Inflammatory macrophage treated with lipopolysaccharide for 1 hour (primary cell): ENCODE measurements at places on chromosomes 5 and 9.

GRCh38 chr5:55857247-55857640, 6.1 kb downstream of the IL31RA start:
- no peak for DNase-seq

DNA sequence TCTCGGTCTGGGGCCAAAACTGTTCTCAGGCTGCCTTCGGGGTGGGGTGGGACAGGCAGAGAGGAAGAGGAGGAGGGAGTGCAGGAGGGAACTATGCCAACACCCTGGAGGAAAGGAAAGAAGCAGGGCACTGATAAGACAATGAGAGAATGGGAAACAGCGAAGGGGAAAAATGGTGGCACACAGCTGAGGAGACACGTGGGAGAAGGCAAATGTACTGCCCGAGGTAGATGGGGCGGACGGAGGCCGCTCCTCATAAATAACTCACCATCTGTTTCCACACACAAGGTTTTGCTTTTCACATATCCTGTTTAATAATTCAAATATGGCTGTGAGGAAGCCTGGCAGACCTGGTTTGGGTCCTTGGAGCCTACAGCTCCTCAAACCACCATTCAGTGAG, 148.2 kb upstream of the LRRTM2 start:
- DNase-seq, result no peak

- no peak for DNase-seq
These were observed at the start of gene AKNA for GRCh38 chr9:114387680-114388356. Gene AKNA, minus strand, starts transcription at chr9:114387982. Its CDS starts 6,649 bp downstream, at chr9:114381333.

- no peak for DNase-seq
These were observed 11.5 kb downstream of the GABRA6 start for GRCh38 chr5:161697001-161697400.

DNA sequence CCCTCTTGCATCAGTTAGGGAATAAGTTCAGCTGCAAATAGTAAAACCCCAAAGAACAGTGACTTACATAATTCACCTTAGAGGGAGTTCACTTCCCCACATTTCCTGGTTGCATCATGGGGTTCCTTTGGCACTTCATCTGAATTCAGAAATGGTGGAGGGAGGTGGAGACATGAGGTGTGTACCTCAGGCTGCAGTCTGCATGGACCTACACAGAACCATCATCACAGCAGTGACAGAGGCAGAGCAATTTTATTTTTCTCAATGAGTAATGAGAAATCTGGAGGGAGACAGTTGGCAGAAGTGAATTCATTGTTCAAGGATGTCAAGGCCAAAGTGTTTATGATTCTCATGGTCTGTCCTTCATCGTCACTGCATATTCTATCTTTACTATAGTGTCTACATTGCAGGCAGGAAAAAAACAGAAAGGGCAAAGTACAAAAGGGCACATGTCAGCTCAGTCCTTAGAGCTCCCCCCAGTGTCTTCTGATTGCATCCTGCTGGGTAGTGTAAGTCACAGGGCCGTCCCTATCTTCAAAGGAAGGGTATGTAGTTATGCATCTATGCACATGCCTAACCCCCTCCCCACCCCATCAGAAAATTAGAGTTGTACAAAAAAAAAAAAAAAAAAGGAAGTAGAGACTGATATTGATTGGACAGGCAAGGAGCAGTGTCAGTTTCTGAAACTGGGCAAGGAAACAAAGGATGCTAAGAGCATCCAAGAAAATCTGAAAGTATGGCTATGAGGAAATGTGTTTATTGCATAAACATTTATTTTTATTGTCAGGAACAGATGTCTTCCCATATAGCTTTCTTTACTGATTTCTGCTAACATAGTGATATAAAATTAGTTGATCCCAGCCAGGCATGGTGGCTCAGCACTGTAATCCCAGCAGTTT, 132.7 kb upstream of the APC start:
- DNase-seq, result peak; percentile 8

DNA sequence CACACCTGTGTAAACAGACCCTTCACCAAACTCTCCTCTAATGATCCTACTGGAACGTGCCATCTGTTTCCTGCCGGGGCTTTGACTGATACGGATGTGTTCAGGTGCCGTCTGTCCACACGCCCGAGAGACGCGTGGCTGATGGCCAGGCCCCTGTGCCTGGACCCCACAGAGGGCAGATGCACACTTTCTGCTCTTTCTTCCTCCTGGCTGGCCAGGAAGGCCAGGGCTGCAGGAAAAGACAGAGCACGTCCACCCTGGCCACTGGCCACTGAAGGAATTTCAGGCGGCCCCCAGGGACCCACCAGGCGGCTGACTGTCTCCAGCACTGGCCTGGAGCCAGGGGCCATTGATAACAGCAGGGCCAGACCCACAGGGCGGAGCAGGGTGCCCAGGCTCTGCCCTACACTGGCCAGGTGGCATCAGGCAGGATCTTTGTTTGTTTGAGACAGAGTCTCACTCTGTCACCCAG, 3.6 kb upstream of the ENG start:
- DNase-seq, result no peak
